ENCODE measurements at places on chromosomes 4 and X. TPM values are rescaled to one million over a fixed set of nuclear protein-coding genes. Genes with fewer than 3 reads are reported as not detected.

- no peaks in the 10 kb centered on the region for H3K36me3 ChIP-seq
- no peak for DNase-seq
- no peaks in the 10 kb centered on the region for H3K27me3 ChIP-seq
- H3K27ac ChIP-seq = no peak overlapping the region
- no peaks in the 10 kb centered on the region for H3K4me1 ChIP-seq
These were observed 103.1 kb upstream of the SHISA3 start for GRCh38 chr4:42293967-42294813.

Gene WDR17
- 1.1 TPM for polyA plus RNA-seq

DNA sequence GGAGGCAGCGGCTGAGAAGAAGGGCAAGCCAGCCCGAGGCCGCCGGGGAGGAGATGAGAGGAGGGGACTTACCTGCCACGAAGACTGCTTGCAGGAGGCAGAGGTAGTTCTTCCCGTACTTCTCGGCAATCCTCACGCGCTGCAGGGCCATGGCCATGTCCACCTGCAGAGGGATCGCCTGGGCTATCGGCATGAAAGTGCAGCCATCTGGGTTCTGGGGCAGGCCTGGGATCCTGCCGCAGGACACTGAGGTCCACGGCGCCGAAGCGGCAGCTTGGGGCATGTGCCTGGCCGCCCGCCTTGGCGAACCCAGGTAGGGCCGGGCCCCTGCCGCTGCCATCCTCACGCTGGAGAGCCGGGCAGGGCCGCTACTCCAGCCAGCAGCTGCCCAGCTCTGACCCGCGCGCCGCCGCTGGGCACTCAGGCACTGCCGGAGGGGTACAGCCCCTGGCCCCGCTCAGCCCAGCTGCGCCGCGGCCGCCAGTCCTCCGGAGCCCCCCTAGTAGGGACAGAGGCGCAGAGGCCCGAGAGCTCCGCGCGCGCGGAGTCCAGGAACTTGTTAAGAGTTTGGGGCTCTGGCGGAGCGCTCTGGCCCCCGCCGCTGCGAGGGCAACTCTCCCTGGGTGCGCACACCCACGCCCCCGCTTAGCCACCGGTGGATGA is 16.0 kb downstream of the MCF2 start:
- H3K4me3 ChIP-seq = peak overlapping the region; percentile 46
- H3K36me3 ChIP-seq = no peaks in the 10 kb centered on the region
- peak; percentile 36 for DNase-seq
- peaks cover 26% of the 10 kb centered on the region for H3K27me3 ChIP-seq

DNA sequence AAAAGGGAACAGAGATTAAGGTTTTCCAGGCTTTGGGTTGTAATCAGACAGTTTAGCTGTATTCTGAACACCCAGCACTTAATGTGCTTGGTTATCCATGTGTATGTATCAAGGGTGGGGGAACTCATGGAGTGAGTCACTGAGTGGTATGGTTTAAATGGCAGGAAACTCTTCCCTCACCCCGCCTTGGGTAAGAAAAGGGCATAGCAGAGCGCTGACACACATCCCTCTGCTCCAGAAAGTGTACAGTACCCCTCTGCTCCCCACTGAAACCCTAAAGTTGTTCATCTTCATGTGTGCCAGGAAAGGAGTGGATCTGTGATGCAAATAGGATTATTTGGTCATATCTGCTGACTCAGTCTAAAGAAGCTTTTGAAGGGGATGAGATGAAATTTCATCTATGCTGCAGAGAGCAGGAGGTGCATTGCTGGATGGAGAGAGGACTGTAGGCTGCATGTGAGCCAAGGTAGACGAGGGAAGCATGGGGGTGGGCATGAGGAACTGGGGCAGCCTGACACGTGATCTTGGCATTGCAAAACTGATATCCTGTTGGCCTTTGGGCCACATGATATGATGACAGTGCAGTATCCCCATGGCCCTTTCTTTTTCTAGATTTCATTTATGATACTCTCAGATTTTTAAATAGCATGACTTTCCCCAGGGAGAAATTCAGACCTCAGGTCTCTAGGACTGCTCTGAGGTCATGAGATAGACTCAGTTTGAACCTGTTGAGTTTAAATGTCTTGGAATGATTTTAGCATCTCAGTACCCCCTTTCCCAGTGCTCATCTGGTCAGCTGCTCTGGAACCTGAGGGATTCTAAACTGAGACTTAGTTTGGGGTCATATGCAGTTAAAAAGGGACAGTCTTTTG is 84.8 kb downstream of the TMEM164 start:
- H3K27ac ChIP-seq = no peak overlapping the region
- no peaks in the 10 kb centered on the region for H3K4me1 ChIP-seq
- peak overlapping the region; percentile 31 for H3K4me3 ChIP-seq
- DNase-seq = no peak
- H3K36me3 ChIP-seq = no peaks in the 10 kb centered on the region
- no peaks in the 10 kb centered on the region for H3K27me3 ChIP-seq

Gene PPEF2
- polyA plus RNA-seq = not detected

Gene MAOB
- 0.93 TPM for polyA plus RNA-seq

Gene PDE6B
- 1.5 TPM for polyA plus RNA-seq

DNA sequence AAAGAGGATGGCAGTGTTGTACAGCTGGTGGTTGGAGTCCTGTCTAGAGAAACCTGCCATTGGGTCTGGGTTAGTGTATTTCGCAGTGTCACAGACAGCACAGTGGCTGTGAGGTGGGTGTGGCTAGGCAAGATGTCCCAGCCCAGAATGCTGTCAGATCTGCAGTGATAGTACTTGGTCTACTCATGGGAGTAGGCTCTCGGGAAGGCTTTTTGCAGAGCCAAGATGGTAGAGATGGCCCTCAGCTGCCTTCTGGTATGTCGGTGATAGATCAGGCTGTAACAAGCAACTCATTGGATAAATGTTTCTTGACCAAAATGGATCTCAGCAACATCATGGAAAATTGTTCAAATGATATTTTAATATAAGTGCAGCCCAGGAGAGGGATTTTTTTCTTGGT is 84.3 kb upstream of the WDR1 start:
- no peaks in the 10 kb centered on the region for H3K4me1 ChIP-seq
- H3K27ac ChIP-seq = no peak overlapping the region
- H3K36me3 ChIP-seq = no peaks in the 10 kb centered on the region
- no peak for DNase-seq

GRCh38 chr4:14184767-14185166 is 557.2 kb upstream of the BOD1L1 start:
- H3K36me3 ChIP-seq = no peaks in the 10 kb centered on the region
- no peak overlapping the region for H3K4me3 ChIP-seq
- no peaks in the 10 kb centered on the region for H3K4me1 ChIP-seq

Gene CENPVL1
- polyA plus RNA-seq = 0.03 TPM

Gene HSFX3
- not detected for polyA plus RNA-seq

- no peaks in the 10 kb centered on the region for H3K27me3 ChIP-seq
- H3K27ac ChIP-seq = peak overlapping the region; percentile 55
- DNase-seq = no peak
These were observed 62.9 kb downstream of the TMEM165 start for GRCh38 chr4:55458611-55459010.

Gene PCGF3
- 47.0 TPM for polyA plus RNA-seq

Gene HSFX4
- not detected for polyA plus RNA-seq

Gene PAGE2B
- 0.31 TPM for polyA plus RNA-seq

Gene SMIM43
- polyA plus RNA-seq = 37.2 TPM

DNA sequence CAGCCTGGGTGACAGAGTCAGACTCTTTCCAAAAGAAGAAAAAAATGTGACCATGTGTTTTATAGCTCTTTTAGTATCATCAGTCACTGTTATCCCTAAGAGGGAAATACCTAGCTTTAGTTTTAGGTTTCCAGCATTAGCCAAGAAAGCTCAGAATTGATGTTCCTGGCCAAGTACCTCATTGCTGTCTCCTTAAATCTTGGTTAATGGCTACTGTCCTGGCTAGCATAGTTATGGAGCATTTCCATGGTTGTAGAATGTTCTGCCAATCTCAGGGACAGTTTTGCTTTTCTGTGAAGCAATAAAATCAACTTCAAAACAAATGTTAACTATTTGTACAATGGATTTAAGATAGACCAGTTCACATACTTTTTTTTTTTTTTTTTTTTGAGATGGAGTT is 74.4 kb downstream of the HTT start:
- no peak overlapping the region for H3K4me3 ChIP-seq
- DNase-seq = no peak
- H3K36me3 ChIP-seq = peaks cover 77% of the 10 kb centered on the region
- H3K27me3 ChIP-seq = no peaks in the 10 kb centered on the region

DNA sequence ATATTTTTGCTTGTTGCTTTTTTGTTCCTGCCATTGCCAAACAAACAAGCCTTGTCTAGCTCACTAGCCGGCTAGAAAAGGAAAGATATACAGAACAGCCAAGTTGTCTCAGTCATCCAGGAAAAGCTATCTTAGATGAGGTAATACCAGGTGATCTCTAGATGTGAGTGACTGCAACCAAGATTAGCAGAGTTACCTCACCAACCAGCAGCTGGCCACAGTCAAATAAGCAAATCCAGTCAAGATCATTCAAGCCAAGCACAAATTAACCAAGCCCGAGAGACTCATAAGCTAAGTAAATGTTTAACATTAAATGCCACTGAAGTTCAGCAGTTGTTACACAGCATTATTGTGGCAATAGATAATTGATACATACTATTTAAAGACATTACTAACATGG is 108.6 kb downstream of the CENPC start:
- no peaks in the 10 kb centered on the region for H3K4me1 ChIP-seq
- H3K27ac ChIP-seq = no peak overlapping the region
- DNase-seq = no peak
- H3K4me3 ChIP-seq = no peak overlapping the region
- no peaks in the 10 kb centered on the region for H3K27me3 ChIP-seq

- DNase-seq = no peak
- H3K27ac ChIP-seq = no peak overlapping the region
- no peak overlapping the region for H3K4me3 ChIP-seq
- no peaks in the 10 kb centered on the region for H3K36me3 ChIP-seq
- H3K27me3 ChIP-seq = no peaks in the 10 kb centered on the region
These were observed 43.1 kb downstream of the NAT8L start for GRCh38 chr4:2102045-2102883.
